Activated T-cell treated with anti-CD3 and anti-CD28 coated beads for 4 hours (primary cell): ENCODE measurements at places on chromosomes 7 and 10.

DNA sequence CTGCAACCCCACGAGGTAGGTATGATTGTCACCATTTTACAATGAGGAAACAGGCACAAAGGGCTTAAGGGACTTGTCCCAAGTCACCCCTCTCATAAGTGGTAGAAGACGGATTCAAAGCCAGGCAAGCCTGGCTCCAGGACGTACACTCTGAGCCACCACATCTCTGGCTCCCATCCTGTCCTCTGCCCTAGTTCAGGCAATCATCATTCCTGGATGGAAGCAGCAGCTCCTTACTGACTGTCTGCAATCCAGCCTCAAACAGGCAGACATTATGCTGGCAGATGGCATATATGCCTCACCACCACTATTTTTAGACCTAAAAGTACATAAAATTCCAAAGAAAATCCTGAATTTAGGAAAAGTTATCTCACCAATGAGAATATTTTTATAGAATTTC is 100.7 kb downstream of the USP6NL start:
- DNase-seq = no peak

- DNase-seq = no peak
These were observed 264.2 kb upstream of the SLC26A5 start for GRCh38 chr7:103710247-103710646.

DNA sequence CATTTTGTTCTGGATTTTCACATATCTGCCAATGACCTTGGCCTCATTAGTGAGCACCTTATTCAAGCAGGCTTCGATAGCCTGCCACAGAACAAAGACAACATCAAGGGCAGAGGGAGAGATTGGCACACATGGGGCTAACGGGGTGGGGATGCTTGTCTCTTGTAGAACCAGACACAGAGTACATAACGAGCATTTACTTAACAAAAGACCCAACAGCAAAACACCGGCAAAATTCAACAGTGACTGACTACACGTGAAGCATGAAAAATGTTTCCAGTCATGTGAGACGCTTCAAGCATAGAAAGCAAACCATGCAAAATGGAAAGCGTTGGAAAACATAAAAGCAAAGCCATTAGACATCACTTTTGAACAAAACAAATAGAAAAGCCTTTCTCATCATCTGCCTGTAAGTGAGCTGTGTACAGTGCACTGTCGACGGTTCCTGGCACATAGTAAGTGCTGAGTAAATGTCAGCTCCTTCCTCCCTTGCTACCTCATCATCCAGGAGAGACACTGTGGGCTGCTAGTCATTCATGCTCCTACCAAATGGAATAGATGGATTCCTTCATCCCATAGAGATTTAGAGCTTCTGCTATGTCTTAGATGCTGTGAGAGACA is 134.4 kb upstream of the AGK start:
- DNase-seq = no peak

- no peak for DNase-seq
These were observed 134.3 kb downstream of the DOCK4 start for GRCh38 chr7:112071856-112072255.

GRCh38 chr7:155303039-155303593 is 5.4 kb downstream of the INSIG1 start:
- no peak for DNase-seq

GRCh38 chr7:17147409-17147808 is 151.0 kb upstream of the AHR start:
- no peak for DNase-seq

DNA sequence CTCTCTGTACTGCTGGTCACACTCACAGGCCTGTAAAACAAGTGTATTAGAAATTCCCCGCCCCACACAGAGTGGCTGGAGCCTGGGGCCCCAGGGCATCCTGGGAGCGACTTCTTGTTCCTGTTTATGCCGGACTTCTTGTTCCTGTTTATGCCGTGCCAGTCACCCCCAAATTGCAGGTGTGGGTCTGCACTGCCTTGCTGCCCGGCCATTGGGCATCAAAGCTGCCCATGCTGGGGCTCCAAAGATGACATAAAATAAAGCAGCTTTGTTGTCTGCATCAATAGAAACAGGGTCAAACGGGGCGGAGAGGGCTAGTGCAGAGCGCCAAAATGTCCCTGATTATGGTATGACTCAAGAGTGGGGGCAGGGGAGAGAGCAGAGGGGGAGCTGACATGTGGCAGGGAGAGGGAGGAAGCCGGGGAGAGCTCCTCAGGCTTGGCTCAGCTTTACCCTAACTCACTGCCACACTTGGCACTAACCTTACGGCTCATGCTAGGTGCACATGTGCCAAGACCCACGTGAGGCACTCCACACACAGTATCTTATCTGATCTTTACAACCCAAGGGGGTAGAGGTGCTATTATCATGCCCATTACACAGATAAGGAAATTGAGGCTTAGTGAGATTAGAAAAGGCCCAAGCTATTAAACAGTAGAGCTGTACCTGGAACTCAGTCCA is 98.4 kb downstream of the PIP4K2A start:
- DNase-seq = no peak
